ENCODE measurements at places on chromosomes 7 and 10.

DNA sequence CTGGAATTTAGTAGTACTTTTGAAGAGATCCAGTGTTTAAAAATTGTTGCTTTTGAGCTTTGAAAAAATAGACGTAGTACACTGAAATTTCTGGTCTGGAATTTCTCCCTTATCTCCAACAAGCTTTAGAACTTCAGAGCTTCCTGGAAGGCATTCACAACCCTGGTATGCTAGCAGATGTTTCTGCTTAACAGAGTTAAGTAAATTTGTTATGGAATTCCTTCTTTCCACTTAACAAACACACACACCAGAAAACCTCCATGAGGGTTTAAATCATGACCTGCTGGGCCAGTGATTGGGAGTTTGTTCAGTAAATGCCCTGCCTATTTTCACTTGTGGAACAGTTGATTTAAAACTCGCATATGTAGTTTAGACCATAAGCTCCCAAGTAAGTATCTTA is 13.7 kb downstream of the ASB15 start:
- no peak for DNase-seq

DNA sequence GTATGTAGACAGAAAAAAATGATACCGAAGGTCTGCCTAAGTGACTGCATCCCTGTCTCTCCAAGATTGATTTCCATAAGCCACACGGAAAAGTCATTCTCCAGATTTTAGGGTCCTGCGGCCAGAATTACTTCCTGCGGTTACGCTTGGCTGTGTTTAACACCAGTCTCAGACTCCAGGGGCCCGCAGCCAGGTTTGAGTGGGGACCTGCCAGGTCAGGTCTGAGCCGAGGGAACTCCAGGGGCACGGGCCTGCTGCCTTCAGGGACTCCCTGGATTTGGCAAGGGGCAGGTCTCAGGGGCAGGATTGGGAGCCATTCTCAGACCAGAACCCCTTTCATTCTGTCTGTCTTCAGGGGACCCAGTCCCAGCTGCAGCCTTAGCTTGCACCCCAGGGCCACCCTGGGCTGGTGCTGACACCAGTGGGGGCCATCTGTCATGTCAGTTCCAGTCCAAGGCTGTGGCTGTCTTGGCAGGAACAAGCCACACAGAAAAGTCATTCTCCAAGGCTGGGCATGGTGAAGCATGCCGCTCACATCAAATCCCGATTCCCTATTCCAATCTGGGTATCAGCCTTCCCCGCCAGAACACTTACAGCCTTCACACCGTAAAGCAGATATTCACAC is 39.0 kb downstream of the TMEM120A start:
- DNase-seq: no peak

GRCh38 chr10:67793313-67793712 is 44.7 kb downstream of the DNAJC12 start:
- no peak for DNase-seq

GRCh38 chr7:98569691-98570337 is 47.3 kb upstream of the NPTX2 start:
- DNase-seq: no peak

DNA sequence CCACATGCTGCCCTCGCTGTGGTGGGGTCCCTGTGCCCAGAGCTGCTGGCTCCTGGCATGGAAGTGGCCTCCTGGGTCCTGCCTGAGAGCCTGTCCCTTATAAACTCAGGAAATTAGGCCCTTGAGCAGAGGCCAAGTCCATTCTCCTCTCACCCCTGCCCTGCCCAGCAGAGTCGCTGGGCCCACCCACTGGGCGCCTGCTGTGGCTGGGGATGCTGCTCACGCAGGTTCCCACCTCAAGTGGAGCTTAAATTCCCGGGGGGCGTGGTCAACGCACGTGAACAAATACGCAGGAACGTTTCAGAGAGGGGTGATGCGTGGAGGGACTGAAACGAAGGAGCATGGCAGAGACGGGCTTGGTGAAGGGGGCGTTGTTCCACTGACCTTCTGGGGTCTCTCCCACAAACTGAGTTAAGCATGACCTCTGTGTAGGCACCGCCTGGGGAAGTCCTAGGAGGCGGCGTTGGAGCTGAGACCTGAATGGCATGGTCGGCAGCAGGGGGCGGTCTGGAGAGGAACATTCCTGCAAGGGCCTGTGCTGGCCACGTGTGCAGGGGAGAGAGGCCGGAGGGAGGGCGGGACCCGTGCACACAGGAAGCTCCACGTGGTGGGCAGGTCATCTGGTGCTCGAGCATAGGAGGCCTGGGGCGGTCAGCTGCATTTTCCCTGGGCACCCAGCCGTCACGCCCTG is 27.9 kb downstream of the FAM20C start:
- DNase-seq: no peak

GRCh38 chr10:84540022-84540616 is 211.7 kb downstream of the CCSER2 start:
- no peak for DNase-seq

GRCh38 chr7:90599038-90599437 is 2.9 kb downstream of the CDK14 start:
- DNase-seq: no peak

GRCh38 chr7:33043501-33044400 is 18.8 kb downstream of the NT5C3A start:
- DNase-seq: no peak

GRCh38 chr7:85078181-85078580 is 108.7 kb downstream of the SEMA3D start:
- DNase-seq: no peak

DNA sequence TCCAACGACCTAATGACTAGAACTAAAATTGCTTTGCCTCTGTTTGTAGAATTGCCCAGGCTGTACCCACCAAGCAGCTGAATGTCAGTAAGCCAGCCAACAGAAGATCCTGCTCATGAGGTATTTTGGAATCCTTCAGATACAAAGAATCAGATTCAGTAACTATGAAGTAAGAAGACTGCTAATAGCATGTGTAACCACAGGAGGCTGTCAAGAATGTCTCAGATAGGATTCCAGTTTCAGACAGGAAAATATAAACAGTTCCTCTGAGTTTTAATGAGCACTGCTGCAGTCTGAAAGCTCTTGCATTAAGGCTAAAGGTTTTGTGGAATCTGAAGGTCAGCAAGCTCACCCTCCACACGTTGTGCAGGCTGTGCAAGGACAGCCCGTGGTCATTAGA is 112.6 kb upstream of the ADAM12 start:
- no peak for DNase-seq

- DNase-seq: no peak
Measured at GRCh38 chr7:81774551-81774950, 4.7 kb upstream of the HGF start.

GRCh38 chr10:26296360-26296759 is 79.8 kb downstream of the GAD2 start:
- DNase-seq: no peak

DNA sequence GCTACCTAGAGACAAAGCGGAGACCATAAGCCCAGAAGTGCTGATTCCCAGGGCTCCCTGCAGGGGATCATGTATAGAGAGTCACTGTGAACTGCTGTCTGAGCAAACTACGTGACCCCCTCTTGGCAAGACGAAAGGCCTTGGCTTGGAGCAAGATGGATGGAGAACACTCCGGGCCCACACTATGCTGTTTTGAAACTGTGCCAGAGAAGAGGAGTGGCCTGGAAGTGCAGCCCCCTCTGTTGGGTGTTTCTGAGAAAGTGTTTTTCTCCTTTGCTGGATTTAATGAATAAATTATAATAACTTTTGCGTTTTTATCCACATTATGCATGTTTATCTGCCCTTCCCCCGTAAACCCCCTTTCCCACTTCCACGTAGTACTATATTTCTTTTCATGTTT is 639.3 kb upstream of the GALNT17 start:
- DNase-seq: no peak

DNA sequence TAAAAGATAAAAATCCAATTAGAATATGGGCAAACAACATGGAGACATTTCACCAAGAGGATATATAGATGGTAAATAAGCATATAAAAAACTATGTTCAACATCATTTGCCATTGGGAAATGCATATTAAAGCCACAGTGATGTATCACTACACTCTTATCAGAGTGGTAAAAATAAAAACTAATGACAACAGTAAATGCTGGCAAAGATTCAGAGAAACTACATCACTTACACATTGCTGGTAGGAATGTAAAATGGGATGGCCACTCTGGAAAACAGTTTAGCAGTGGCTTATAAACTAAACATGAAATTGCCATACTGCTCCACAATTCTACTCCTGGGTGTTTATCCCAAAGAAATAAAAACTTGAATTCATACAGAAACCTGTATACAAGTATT is 59.2 kb downstream of the CROT start:
- DNase-seq: no peak

GRCh38 chr7:154676422-154677073 is 326.4 kb downstream of the PAXIP1 start:
- DNase-seq: no peak

GRCh38 chr10:75127471-75127870 is 16.0 kb downstream of the SAMD8 start:
- no peak for DNase-seq

DNA sequence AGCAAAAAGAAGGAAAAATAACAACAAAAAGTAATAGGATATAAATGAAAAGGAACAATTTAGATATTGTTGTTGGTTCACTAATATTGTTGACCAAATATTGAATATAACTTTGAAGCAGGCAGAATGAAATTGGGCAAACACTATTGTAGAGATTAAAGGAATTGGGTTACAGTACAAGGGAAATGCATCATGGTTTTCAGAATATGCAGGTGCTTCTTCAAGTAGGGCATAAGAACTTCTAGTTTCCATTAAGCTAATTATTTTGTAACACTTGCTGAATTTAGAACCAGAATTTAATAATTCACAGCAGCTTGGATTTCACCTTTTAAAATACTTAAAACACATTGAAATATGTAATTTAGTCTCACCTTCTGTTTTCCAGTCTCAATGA is 36.5 kb downstream of the RPA3 start:
- DNase-seq: no peak

DNA sequence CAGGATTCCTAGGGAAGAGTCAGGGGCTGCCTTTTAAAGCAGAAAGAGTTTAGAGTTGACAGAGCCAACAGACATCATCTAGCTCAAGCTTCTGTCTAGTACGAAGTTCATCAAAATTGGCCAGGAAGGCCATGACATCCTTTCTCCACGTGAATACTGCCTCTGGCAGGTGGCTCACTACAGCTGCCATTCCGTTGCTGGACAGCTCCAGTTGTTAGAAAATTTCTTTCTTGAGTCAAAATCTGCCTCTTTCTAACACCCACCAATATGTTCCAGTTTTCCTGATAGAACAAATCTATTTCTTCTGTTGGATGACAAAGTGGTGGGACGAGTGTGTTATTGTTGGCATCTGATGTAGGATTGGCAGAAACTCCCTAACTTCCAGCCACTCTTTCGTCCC is 154.9 kb downstream of the ADRA2A start:
- no peak for DNase-seq

DNA sequence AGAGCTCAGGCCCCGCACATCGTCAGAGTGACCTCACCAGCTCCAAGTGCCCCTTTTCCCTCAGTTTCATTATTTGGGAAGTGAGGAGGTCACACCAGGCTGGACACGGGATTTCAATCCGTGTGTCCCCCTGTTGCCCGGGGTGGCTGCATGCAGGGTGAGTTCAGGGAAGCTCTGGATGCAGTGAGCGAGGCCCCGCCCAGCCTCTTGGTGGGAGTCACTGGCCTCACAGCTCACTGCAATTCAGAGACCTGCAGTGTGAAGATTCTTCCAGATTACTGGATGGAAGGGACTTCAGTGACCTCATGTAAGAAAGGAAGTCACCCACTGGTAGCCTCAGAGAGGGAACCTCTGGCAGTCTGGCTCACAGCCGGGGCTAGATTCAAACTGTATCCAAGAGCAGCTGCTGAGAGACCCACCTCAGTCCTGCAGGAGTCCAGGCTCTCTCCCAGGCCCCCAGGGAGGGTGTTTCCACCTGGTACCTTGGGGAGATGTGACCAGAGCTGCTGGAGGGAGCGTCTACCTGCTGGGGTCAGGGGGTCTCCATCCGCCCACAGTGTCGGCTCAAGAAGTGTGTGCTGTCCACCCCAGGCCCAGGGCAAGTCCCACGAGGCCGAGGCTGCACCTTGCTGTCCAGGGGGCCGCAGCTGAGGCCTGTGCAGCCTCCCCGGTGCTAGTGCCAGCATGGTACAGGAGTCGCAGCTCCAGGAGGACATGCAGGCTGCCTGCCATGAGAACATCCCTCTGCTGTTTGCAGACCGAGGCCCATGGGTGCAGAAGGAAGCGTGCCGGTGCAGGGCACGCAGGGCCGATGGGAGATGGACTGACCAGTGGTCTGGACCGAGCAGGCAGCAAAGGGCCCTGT is 54.4 kb downstream of the MGMT start:
- no peak for DNase-seq

DNA sequence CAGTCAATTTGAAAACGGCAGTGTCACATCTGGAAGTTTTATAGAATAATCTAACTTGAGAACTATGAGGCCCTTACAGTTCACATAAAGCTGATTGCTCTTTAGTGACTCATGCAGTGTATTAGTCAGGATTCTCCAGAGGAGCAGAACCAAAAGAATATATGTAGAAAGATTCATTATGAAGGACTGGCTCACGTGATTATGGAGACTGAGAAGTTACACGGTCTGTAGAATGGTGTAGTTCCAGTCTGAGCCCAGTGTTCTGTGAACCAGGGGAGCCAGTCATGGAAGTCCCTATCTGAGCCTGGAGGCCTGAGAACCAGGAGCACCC is 21.5 kb downstream of the RBM33 start:
- no peak for DNase-seq

DNA sequence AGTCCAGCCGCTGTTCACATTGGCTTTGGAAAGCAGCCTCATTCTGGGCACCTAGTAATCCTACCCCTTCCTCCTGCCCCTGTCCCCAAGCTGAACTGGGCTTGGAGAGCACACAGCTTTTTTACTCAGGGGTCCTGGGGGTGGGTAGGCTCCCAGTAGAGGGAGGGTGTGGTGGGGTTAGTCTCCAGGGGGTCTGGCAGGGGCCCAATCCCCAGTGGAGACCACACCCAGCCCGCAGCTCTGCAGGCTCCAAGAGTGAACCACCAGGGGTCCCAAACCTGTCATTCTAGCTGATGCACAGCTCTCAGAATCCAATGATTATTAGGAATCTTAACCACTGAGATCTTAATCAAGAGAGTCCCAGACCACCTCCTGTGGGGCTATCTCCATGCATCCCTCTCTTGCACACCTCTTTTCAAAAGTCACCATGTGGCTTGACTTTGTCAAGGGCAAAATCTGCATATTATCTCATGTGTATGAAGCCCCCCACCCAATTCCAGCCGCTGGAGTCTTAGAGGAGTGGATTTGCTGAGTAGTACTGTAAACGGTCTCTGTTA is 2.7 kb downstream of the HOXA11 start:
- DNase-seq: no peak

- DNase-seq: peak; percentile 25
Measured at GRCh38 chr10:13099144-13099665, 758 bp upstream of the OPTN start.

DNA sequence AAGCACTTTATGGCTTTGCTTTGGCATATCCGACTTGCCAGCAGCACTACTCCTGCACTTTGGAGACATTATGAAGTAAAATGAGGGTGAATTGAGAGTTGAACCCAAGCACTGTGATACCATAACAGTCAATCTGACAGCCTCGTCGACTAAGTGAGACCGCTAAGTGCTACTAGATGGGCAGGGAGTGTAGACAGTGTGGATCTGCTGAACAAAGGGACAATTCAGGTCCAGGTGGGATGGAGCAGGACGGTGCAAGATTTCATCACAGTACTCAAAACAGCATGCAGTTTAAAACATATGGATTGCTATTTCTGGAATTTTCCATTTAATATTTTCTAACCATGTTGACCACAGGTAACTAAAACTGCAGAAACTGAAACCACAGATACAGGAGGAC is 20.8 kb upstream of the PRTFDC1 start:
- no peak for DNase-seq

GRCh38 chr10:22832066-22832602 is 95.7 kb upstream of the ARMC3 start:
- no peak for DNase-seq

- DNase-seq: peak; percentile 48
Measured at GRCh38 chr7:362402-363096, 72.6 kb downstream of the FOXL3 start.

Data from T-helper 2 cell (primary cell).